HFFc6 (cell line): ENCODE measurements at places on chromosomes 4 and X. TPM values are rescaled to one million over a fixed set of nuclear protein-coding genes. Genes with fewer than 3 reads are reported as not detected.
A peak's percentile ranks its signal among the peaks of the same experiment; 100 is the strongest.

GRIA3 gene
- 17.7 to 29.5 TPM (median 22.8 TPM) in 3 replicates for total RNA-seq

TBX22 gene
- total RNA-seq = not detected in 3 replicates

GAB3 gene
- total RNA-seq = 0.11 to 0.23 TPM (median 0.22 TPM) in 3 replicates

WDFY3 gene
- 52.6 to 57.3 TPM (median 55.5 TPM) in 3 replicates for total RNA-seq

GRCh38 chrX:34487364-34487763 is 169.7 kb downstream of the TMEM47 start:
- no peak overlapping the region for H3K4me3 ChIP-seq
- H3K27ac ChIP-seq = no peak overlapping the region
- H3K27me3 ChIP-seq = no peaks in the 10 kb centered on the region; the same call in 1 of the 2 replicates
- no peak for DNase-seq
- H3K4me1 ChIP-seq = no peaks in the 10 kb centered on the region
- H3K36me3 ChIP-seq = no peaks in the 10 kb centered on the region

DNA sequence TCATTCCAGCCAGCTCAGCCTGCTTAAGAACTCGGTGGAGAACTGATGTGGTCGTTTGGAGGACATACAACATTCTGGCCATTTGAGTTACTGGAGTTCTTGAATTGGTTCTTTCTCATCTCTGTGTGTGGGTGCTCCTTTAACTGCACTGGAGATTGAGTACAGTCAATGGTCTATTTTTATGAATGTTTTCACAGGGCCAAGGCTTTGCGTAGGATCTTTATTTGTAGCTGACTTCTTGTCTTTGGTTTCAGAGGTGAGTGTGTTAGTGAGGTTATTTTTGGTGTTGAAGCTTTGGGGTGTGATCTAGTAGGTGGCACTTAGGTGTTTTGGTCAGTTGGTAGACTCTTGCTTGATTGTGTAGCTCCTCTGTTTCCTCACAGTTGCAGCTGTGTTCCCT is 288.4 kb downstream of the LHFPL1 start:
- H3K4me1 ChIP-seq = no peaks in the 10 kb centered on the region
- no peaks in the 10 kb centered on the region for H3K36me3 ChIP-seq
- no peak overlapping the region for H3K27ac ChIP-seq
- DNase-seq = no peak
- H3K4me3 ChIP-seq = no peak overlapping the region

GRCh38 chr4:148288448-148288847 is 153.8 kb downstream of the NR3C2 start:
- 0 out of 2 replicates have a peak, but pooled peaks cover 3% of the 10 kb centered on the region for H3K36me3 ChIP-seq
- H3K4me1 ChIP-seq = no peaks in the 10 kb centered on the region
- no peak for DNase-seq
- H3K4me3 ChIP-seq = no peak overlapping the region
- H3K27ac ChIP-seq = no peak overlapping the region
- H3K27me3 ChIP-seq = no peaks in the 10 kb centered on the region

DNA sequence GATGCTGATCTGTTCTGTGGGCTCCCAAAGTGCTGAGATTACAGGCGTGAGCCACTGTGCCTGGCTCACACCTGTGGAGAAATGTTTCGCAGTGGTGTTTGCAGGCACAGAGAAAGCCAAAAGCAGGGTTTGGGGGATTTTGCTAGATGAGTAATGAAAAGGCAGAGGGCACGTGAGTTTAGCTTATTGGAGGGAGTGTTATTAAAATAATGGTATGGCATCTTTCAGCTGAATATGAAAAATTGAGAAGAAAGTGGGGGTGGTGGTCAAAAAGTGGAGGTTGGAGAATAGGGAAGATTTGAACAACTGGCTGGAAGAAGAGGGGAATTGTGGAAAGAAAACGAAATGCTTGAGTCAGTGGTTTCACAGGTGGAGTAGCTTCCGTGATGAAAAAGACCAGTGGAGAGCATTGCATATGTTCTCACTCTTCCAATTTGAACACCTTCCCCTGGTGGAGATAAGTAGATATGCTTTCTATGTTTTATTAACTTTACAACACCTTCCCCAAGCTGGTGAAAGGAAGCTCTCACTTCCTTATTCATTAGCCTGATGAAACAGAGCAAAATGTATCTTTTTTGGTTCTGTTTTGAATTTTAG is 1.1 kb upstream of the CHST7 start:
- H3K4me1 ChIP-seq = peaks cover 21% of the 10 kb centered on the region
- no peaks in the 10 kb centered on the region for H3K27me3 ChIP-seq
- no peaks in the 10 kb centered on the region for H3K36me3 ChIP-seq
- H3K4me3 ChIP-seq = no peak overlapping the region
- no peak for DNase-seq
- H3K27ac ChIP-seq = peak overlapping the region; percentile 48; the same call in 1 of the 2 replicates

- no peaks in the 10 kb centered on the region for H3K4me1 ChIP-seq
- no peak for DNase-seq
- H3K36me3 ChIP-seq = peaks cover 4% of the 10 kb centered on the region
- no peak overlapping the region for H3K4me3 ChIP-seq
Measured at GRCh38 chr4:56317749-56318148, 69.5 kb downstream of the AASDH start.

DNA sequence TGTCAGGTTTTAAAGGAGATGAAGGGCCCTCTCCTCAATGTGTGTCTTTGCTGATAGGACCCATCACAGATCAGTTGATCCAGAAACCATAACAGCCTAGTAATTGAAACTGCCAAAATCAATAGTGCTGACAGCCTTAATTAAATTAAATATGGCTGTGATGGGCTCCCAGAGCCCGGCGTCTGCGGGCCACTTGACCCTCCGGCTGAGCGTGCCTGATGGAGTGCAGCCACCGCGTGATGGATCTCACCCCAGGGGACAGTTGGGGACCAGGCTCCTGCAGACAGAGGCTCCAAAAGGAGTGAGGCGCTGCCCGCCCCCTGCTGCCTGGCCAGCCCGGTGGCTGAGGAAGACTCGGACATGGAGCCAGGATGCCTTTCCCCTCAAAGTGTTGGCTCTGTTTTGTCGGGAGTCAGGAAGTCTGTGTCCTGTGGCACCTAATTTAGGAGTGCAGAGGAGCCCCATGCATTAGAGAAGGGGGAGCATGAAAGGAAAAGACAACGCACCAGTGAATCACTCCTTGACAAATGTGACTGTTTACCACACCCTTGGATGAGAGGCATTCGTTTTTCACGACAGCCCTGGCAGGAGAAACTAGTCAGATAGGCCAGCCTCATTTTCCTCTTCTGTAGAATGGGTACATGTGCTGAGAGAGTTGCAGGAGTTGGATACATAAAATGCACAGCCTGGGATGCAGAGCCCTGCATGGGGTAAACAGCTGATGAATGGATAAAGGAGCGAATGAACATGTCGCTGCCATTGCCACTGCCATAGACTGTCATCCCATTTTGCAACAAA is 40.9 kb upstream of the MSX1 start:
- H3K27ac ChIP-seq = no peak overlapping the region
- peaks cover 17% of the 10 kb centered on the region for H3K27me3 ChIP-seq
- H3K36me3 ChIP-seq = no peaks in the 10 kb centered on the region
- H3K4me3 ChIP-seq = no peak overlapping the region

DNA sequence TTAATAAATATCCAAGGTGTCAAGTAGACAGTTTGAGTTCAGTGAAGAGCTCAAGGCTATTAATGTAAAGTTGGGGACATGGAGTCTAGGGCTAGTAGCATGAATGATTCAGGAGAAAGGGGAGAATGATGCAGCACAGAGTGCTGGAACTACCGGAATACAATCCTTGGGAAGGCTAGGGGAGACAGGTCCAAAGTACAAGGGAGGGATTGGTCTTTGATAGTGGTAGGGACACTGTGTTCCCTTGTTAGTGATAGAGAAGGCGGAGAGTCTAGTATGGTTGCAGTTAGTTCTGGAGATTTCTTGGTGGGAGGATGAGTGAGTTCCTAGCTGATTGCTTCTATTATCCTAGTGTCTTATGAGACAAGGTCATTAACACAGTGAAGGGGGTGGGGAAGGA is 8.7 kb downstream of the GCNA start:
- H3K4me3 ChIP-seq = no peak overlapping the region
- H3K4me1 ChIP-seq = no peaks in the 10 kb centered on the region
- H3K36me3 ChIP-seq = no peaks in the 10 kb centered on the region
- DNase-seq = no peak
- H3K27me3 ChIP-seq = no peaks in the 10 kb centered on the region; the same call in 1 of the 2 replicates

- H3K4me3 ChIP-seq = no peak overlapping the region
- peaks cover 17% of the 10 kb centered on the region for H3K4me1 ChIP-seq
- peaks cover 10% of the 10 kb centered on the region for H3K36me3 ChIP-seq
- no peak for DNase-seq
- no peak overlapping the region for H3K27ac ChIP-seq
- H3K27me3 ChIP-seq = no peaks in the 10 kb centered on the region; the same call in 1 of the 2 replicates
Measured at GRCh38 chr4:4249866-4250265, 1.8 kb upstream of the TMEM128 start.

GRCh38 chr4:163482190-163482589 is 8.6 kb upstream of the TKTL2 start:
- H3K36me3 ChIP-seq = no peaks in the 10 kb centered on the region
- H3K27ac ChIP-seq = no peak overlapping the region
- peaks cover 6% of the 10 kb centered on the region for H3K27me3 ChIP-seq
- no peaks in the 10 kb centered on the region for H3K4me1 ChIP-seq

GRCh38 chr4:61517144-61517543 is 317.0 kb downstream of the ADGRL3 start:
- no peak overlapping the region for H3K27ac ChIP-seq
- H3K4me3 ChIP-seq = no peak overlapping the region
- no peak for DNase-seq
- no peaks in the 10 kb centered on the region for H3K27me3 ChIP-seq
- H3K4me1 ChIP-seq = no peaks in the 10 kb centered on the region

GRCh38 chr4:119774840-119775239 is 146.2 kb upstream of the PDE5A start:
- no peak overlapping the region for H3K4me3 ChIP-seq
- H3K27me3 ChIP-seq = no peaks in the 10 kb centered on the region; the same call in none of the 2 replicates
- DNase-seq = no peak
- H3K27ac ChIP-seq = no peak overlapping the region
- no peaks in the 10 kb centered on the region for H3K36me3 ChIP-seq
- no peaks in the 10 kb centered on the region for H3K4me1 ChIP-seq

GRCh38 chr4:84455697-84456096 is 43.4 kb downstream of the NKX6-1 start:
- H3K4me3 ChIP-seq = no peak overlapping the region
- H3K4me1 ChIP-seq = no peaks in the 10 kb centered on the region
- H3K27ac ChIP-seq = no peak overlapping the region
- H3K36me3 ChIP-seq = no peaks in the 10 kb centered on the region
- no peak for DNase-seq

GRCh38 chrX:28920153-28920943 is 333.1 kb downstream of the IL1RAPL1 start:
- H3K4me1 ChIP-seq = no peaks in the 10 kb centered on the region
- no peaks in the 10 kb centered on the region for H3K27me3 ChIP-seq
- H3K36me3 ChIP-seq = no peaks in the 10 kb centered on the region
